ENCODE measurements at places on chromosomes 11 and 22.
A peak's percentile ranks its signal among the peaks of the same experiment; 100 is the strongest.

DNA sequence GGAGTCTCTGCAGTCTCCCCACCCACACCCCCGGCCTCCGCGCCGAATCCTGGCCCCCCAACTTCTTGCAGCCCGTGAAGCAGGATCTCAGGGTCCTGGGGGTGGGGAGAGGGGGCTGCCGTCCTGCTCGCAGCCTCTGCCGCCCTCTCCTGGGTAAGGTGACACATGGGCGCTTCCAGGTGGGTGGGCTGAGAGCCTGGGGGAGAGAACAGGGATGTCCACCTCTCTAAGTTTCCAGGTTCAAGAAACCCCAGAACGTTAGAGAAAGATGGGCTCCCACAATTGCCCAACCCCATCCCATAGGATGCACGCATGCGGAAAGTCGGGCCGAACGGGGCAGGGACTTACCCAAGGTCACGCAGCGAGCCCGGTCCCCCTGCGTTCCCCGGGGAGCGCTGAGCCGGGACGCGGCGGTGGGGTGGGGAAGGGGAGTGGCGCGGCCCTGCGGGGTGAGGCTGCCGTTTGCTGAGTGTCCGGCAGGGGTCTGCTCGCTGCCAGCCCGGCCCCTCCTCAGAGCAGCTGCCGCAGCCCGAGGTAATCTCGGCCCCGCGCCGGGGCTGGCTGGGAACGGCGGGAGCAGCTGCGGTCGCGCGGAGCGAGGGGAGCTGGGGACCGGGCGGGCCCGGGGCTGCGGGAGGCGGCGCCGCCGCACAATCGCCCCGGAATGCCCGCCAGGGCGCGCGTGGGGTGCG, 705 bp upstream of the CAPN1 start:
- DNase-seq = no peak

- no peak for DNase-seq
These were observed 1.1 kb downstream of the NEAT1 start for GRCh38 chr11:65423516-65424204.

DNA sequence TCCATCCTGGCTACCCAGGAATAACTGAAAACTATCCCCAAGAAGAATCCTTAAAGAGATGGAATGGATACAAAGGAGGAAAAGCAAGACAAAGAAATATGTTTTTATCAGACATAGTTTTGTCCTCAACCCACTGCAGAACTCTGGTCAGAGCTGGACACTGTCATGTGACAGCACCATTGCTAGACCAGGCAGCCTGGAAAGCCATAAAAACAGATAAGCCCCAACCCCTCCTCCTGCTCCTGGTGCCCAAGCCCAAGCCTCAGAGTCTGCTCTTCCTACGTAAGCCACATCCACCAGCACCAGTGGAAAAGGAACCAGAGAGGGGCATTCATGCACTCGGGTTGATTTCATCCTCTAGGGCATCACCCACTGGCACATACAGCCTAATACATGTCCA, 116.9 kb downstream of the TRIM29 start:
- DNase-seq = no peak

GRCh38 chr11:35166369-35167360, 27.7 kb downstream of the CD44 start:
- no peak for DNase-seq

GRCh38 chr11:76747153-76747914, 35.8 kb upstream of the TSKU start:
- no peak for DNase-seq

- DNase-seq = no peak
These were observed 101.7 kb downstream of the TEAD1 start for GRCh38 chr11:12775955-12776354.

- no peak for DNase-seq
These were observed 1.2 kb downstream of the DDX6 start for GRCh38 chr11:118789501-118790356.

GRCh38 chr22:49292909-49293308, 534.8 kb downstream of the BRD1 start:
- DNase-seq = no peak

DNA sequence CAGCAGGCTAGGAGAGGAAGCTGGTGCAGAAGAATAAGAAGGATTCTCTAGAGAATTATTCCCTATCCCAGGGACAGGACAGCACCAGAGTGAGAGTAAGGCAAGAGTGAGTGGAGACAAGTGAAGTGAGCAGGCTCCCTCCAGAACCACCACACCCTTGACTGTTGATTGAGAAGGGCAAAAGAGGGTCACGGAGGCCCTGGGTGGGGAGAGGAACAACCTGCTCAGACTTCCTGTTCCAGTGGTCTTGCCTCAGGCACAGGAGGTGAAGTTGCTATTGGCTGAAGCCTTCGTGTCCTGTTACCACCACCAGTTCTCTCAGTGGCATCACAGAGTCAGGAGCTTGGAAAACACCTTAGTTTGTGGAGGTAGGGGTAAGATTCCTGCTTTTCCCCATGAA, 51.7 kb upstream of the CCDC89 start:
- no peak for DNase-seq

DNA sequence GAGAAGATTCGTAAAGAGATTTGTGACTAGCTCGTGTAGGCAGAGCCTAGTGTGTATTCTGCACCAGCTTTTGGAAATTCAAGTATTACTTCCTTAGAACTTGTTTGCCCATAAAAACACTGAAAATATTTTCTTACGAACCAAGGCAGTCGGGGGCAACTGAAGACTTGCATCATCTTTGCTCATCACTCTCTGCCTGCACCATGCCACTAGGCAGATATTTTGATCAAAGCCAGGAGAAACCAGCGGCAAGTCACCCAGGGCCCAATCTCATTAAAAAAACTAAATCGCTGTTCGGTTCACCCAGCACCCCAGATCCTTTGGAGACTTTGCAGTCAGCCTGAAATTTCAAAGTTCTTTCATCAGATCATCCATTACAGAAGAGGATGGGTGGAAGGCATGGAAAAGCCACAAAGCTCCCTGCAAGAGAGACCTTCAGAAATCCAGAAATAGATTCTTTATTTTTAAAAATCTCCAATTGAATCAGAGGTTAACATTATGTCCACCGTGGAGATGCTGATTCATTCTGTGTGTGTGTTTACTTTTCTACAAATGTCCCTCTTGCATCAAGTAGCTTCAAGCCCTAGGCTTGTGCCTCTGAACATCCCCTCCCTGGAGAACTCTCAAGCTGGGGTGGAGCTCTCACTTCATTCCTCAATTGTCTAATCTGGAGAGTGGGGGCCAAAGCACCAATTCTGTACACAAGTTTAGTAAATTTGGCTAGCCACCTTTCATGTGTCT, 78.4 kb downstream of the ETS1 start:
- DNase-seq = no peak

GRCh38 chr11:11735586-11735985, 106.2 kb upstream of the USP47 start:
- DNase-seq = no peak

DNA sequence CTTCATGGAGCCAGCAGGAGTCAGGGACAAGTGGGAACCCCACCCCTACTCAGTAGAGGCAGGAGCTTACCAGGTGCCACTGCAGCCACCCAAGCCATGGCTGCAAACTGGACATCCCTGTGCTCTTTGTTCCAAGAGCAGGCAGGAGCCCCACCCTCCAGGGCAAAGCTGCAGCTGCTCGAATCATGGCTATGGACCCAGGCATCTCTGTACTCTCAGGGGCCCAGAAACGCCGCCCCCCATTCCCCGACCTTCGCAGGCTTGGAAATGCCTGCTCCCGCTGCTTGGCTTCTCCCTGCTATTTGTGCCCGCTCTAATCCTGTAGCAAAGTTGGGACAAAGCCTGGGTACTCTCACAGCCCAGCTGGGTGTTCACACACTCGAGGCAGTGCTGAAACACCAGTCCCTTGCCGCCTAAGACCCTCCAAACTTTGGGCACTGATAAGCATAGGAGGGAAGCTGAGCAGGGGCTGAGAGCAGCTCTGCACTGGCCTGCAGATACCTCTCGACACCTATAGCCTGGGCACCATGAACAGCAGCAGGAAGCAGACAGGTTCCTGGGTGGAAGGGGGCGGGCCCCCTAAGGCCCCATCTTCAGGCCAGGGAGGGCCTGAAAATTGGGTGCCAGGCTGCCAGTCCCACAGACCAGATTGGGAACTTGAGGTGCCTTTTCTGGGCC, 402.4 kb downstream of the LRRC4C start:
- no peak for DNase-seq

GRCh38 chr11:69122630-69123431, 32.9 kb upstream of the SMIM38 start:
- DNase-seq = peak; percentile 67

- DNase-seq = no peak
These were observed 922.1 kb downstream of the OPCML start for GRCh38 chr11:132610216-132610615.

Measured in stimulated activated CD8-positive, alpha-beta memory T cell treated with anti-CD3 and anti-CD28 coated beads, Interleukin-4, amount 100 ng/mL, for 4 hours (primary cell).